NCI-H2029 treated with DMSO at 0.1 percent for 48 hours (cell line): ENCODE measurements at places on chromosomes 2 and 18.

- DNase-seq = no peak
These were observed 204.9 kb upstream of the ACVR2A start for GRCh38 chr2:147639891-147640290.

DNA sequence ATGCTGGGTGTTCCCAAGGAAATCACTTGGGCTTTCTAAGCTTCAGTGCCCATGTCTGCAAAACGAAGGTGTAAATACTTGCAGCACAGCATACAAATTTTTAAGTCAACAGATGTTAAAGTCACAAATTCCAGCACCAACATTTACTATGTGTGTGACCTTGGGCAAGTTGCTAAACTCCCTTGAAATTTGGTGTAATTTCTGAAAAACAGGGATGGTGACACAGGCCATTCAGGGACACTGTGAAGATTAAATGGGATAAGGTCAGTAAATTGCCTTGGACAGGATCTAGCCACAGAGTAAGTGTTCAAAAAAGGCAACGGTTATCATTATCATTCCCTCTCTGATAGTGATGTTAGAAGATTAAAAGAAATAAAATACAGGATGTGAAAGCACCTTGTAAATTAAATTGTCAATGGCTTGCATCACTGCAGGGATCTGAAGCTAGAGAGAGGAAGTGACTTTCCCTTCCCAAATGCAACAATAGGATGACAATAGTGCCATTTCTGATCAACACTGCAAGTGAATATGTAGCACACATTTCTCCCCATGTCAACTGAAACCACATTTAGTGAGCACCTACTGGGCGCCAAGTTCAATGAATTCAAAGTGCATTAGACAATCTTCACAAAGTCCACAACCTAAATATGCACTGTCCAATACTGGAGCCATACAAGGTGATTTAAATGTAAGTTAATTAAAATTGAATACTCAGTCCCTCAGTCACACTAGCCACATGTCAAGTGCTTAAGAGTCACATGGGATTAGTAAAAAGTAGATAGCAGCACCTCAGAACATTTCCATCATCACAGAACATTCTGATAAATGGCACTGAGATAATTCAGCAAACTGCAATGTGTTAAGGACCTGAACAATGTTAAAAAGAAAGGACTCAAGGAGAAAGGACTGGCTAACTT is 81.2 kb downstream of the STK39 start:
- DNase-seq = no peak

GRCh38 chr2:86107031-86107430 is 996 bp downstream of the PTCD3 start:
- DNase-seq = no peak

DNA sequence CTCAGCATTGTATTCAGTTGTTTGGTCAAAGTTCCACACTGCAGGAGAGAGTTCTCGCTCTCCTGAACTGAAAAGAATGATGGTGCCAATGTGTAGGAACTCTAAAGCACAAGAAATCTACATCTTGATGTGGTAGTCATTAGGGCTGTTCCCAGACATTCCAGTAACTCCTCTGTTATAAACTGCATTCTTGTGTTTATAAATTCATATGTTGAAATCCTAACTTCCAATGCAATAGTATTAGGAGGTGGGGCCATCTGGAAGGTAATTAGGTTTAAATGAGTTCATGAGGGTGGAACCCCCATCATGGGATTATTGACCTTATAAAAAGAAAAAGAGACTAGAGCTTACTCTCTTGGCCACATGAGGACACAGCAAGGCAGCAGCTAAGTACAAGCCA is 239.6 kb downstream of the CDH20 start:
- no peak for DNase-seq

- DNase-seq = no peak
These were observed 1429.1 kb downstream of the LRP1B start for GRCh38 chr2:140701726-140702125.

DNA sequence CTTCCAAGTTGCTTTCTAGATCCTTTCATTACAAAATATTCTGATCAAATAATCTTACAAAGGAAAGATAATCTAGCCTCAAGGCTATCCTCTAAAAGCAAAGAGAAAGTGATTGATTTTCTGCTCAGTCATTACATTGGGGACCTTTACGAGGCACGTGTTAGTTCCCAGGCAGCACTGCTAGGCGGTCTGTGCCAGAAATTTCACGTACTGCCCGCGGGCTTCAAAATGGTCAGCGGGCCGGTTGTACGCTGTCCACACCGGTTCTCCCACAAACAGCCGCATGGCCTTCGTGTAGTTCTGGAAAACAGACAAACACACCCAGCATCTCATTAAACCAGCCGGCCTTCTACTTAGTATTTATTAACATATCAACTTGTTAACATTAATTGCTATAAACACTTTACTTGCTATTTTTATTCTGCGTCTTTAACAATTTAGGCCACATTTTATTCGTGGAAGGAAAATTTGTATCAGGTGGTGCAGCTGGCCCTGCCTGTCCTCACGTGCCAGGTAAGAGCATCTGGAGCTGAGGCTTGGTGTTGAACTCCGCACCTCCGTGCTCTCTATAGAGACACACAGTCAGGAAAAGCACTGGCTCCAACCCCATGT is 20.4 kb downstream of the ADI1 start:
- DNase-seq = no peak

- no peak for DNase-seq
These were observed 650.4 kb downstream of the RNF144A start for GRCh38 chr2:7567646-7568045.

GRCh38 chr18:25724997-25725396 is 365.4 kb downstream of the SS18 start:
- DNase-seq = no peak

DNA sequence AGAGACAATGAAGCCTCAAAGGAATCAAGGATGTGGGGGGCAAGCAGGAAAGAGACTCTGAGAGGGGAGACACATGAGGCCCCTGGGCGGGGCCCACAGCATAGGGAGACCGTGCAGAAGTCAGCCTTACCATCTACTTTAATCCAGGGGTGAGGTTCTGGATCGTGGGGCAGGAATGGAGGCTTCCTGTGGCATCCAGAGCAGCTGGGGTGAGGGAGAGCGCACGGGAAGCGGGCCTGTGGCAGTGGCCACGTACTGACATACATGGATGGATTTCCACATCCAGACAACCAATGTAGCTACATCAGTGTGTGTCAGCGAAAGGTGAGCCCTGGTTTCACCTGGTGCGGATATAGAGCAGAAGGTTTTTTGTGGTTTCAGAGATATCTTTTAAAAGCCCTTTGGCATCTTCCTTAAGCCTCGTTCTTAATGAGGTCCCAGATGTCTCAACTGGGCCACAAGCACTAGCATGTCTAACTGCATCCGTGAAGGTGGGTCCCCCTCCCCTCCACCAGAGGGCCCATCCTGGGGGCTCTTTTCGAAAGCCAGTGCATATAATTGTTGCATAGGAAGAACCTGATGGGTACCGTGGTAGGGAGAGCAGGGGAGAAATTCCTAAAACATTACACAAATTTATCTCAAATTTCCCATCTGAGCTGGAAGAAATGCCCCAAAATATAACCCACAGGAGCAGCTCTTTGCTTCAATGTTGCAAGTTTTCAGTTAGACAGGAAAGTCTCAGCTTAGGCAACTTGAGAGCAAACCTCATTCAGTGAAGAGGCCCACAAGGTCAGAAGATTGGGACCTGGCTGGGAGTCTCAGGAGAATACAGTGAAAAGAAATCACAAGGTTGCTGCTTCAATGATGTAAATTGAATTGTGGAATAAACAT is 90.9 kb downstream of the SP3 start:
- no peak for DNase-seq

DNA sequence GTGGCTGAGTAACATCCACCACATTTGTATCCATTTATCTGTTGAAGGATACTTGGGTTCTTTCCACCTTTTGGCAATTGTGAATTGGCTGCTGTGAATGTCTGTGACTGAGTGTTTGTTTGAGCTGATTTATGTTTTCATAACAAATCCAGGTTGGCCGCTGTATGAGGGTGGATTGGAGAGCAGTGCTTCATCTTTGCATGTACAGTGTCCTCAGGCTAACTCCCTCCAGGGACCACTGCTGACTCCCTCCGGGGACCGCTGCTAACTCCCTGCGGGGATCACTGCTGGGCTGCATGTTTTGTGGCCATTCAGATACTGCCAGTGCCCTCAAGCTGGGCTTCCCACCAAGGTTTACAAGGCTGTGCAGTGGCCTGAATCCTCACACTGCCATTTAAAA is 10.2 kb downstream of the BOK start:
- peak; percentile 73 for DNase-seq

- no peak for DNase-seq
These were observed 33.9 kb upstream of the DARS1 start for GRCh38 chr2:136019306-136019705.

DNA sequence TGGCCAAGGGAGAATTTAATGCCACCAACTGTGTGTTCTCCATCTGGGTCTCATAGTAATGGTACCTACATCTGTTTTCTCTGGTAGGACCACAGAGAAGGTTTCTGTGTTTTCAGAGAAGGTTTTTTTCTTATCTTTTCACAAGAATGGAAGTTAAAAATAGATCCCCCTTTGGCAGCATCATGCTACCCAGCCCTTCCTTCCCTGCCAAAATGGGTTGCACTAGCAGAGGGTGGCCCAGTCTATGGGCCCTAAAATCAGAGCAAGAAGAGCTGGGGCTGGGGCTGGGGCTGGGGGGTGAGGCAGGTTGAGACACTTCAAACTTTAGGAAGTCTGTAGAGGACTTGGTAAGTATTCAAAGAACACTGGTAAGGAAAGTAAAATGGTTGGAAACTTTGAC is 44.8 kb upstream of the ZDBF2 start:
- DNase-seq = no peak

DNA sequence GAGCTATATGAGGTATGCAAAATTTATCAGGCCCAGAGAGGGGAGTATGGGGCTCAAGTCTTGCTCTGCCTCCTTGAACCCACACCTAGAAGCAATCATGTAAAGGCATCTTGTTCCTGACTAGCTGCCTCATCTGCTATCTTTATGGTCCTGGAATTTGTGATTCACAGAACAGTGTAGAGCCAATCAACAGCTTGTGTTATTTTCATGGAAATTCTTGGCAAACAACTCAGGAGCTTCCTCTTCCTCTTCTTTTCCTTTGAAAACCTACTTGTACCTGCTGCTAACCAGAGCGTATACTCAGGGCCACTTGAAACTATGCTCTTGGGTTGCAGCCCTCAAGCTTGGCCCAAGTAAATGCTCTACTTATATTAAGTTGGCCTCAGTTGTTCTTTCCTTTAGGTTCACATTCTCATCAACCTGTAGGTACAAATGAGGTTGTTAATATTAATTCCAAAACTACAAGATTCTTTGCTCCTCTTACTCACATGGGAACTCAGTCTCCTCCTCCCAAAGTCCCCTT is 3.5 kb upstream of the NOSTRIN start:
- no peak for DNase-seq

DNA sequence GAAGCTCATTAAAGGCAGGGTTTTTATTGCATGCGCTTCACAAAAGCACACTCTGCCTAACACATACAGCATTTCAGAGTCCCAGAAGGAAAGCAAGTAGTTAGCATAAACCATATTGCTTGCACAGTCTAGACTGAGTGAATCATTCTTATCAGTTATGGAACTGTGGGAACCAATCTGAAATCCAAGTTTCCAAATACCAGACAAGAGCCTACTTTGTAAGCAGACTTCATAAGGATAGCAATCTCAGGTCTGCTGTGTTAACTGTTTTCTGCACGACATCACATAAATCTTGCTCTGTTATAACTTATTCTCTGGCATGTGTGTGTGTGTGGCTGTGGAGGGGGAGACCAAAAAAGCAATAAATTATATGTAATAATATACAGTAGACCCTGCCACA is 608.1 kb upstream of the REG3G start:
- no peak for DNase-seq

- peak; percentile 45 for DNase-seq
These were observed 16.5 kb upstream of the PSD4 start for GRCh38 chr2:113157118-113157896.

DNA sequence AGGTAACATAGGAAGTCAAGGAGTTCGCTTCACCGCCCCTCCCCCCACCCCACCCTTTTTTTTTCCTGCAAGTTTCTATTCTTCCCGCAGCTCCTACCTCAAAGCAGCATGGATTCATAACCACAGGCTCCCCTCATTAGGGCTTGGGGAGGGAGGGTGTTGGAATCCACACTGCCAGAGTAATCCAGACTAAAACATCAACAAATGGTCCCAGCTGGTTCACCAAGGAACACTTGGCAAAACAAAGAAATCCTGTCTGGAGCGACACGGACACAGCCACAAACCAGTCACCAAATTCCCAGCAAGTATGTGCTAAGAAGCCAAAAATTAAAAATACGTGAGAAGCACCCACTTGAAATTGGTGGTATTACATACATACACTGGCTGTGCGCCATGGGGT is 106.9 kb upstream of the PPP1CB start:
- no peak for DNase-seq

GRCh38 chr18:9867071-9867594 is 18.6 kb upstream of the TXNDC2 start:
- DNase-seq = no peak

- DNase-seq = no peak
These were observed 6.7 kb upstream of the CERS6 start for GRCh38 chr2:168449419-168449818.

- DNase-seq = no peak
These were observed 53.0 kb upstream of the ASAP2 start for GRCh38 chr2:9153643-9153980.

- no peak for DNase-seq
These were observed 859.5 kb downstream of the LRP1B start for GRCh38 chr2:141271346-141271745.

- DNase-seq = no peak
These were observed 150.8 kb downstream of the PXDN start for GRCh38 chr2:1593371-1594122.

DNA sequence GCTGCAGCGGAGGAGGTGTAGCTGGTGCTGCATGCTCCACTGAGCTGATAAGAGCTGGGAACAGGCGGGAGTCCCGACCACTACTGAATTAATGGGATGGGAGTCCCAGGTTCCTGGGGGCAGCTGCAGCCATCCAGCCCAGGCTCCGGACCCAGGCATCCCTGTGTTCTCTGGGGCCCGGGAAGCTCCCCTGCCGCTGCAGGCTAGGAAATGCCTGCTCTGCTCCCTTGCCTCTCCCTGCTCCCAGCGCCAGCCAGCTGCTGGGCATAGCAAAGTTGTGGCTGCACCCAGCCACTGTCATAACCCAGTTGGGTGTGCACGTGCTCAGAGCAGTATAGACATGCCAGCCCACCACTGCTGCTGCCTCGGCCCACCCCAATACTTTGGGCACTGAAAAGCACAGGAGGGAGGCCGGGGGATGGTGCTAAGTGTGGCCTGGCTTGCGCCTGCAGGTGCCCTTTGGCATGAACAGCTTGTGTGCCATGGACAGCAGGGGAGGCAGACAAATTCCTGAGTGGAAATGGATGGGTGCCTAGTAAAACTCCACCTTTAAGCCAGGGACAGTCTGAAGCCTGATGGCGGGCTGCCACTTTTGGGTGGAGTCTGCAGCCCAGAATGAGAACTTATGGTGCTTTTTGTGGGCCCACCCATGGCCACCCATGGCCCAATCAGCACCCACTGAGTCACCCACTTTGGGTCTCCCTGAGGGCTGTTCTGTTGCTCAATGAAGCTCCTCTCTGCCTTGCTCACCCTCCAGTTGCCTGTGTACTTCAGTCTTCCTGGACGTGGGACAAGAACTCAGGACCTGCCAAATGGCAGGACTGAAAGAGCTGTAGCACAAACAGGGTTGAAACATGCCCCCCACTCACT is 219.3 kb upstream of the TMEFF2 start:
- no peak for DNase-seq
